Activated naive CD4-positive, alpha-beta T cell treated with anti-CD3 and anti-CD28 coated beads for 36 hours (primary cell): ENCODE measurements at places on chromosomes 1 and 21.

GRCh38 chr1:175725684-175726083 is 17.7 kb downstream of the TNR start:
- H3K4me1 ChIP-seq = no peaks in the 10 kb centered on the region
- DNase-seq = peak; percentile 45
- H3K36me3 ChIP-seq = no peaks in the 10 kb centered on the region
- H3K27me3 ChIP-seq = peaks cover 10% of the 10 kb centered on the region

GRCh38 chr1:184705271-184705670 is 49.4 kb downstream of the EDEM3 start:
- H3K4me3 ChIP-seq = no peak overlapping the region
- no peaks in the 10 kb centered on the region for H3K4me1 ChIP-seq
- peaks cover 26% of the 10 kb centered on the region for H3K36me3 ChIP-seq
- H3K27me3 ChIP-seq = no peaks in the 10 kb centered on the region
- no peak overlapping the region for H3K27ac ChIP-seq

GRCh38 chr1:114462341-114462740 is 48.7 kb downstream of the TRIM33 start:
- peaks cover 21% of the 10 kb centered on the region for H3K4me1 ChIP-seq
- H3K27ac ChIP-seq = no peak overlapping the region
- peaks cover 17% of the 10 kb centered on the region for H3K36me3 ChIP-seq
- H3K4me3 ChIP-seq = no peak overlapping the region
- no peaks in the 10 kb centered on the region for H3K27me3 ChIP-seq
- DNase-seq = no peak

GRCh38 chr1:82806133-82806532 is 1005.4 kb downstream of the ADGRL2 start:
- no peaks in the 10 kb centered on the region for H3K4me1 ChIP-seq
- peaks cover 3% of the 10 kb centered on the region for H3K27me3 ChIP-seq
- DNase-seq = no peak
- no peaks in the 10 kb centered on the region for H3K36me3 ChIP-seq
- H3K4me3 ChIP-seq = no peak overlapping the region

DNA sequence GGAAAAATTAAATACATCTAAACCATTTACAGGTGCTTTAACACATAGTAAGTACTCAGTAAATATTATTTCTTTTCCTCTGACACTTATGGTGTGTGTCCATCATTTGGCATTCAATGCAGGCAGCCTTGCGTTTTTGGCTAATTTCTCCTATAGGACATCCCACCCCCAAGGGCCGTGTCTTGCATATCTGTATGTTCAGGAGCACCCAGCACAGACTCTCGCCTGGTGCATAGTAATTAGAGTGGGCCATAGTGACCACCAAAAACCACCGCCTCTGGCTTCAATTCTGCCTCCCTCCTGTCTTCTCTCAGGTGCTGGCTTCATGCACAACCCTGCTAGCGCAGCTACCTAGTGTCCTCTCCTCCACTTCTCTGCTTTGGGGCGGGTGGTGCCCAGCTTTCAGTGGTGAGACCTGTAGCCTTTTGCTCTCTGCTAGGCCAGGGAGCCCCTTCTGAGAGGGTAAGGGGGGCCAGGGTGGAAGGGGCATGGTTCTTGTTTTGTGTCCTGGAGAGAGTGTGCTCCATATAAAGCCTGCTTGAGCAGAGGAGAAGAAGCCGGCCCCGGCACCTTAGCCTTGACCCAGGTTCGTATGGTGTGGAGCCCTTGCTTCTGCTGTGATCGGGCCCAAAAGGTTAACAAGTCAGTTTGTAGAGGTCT is 33.4 kb downstream of the BATF3 start:
- peaks cover 9% of the 10 kb centered on the region for H3K4me1 ChIP-seq
- DNase-seq = no peak
- no peaks in the 10 kb centered on the region for H3K36me3 ChIP-seq
- peaks cover 12% of the 10 kb centered on the region for H3K27me3 ChIP-seq

DNA sequence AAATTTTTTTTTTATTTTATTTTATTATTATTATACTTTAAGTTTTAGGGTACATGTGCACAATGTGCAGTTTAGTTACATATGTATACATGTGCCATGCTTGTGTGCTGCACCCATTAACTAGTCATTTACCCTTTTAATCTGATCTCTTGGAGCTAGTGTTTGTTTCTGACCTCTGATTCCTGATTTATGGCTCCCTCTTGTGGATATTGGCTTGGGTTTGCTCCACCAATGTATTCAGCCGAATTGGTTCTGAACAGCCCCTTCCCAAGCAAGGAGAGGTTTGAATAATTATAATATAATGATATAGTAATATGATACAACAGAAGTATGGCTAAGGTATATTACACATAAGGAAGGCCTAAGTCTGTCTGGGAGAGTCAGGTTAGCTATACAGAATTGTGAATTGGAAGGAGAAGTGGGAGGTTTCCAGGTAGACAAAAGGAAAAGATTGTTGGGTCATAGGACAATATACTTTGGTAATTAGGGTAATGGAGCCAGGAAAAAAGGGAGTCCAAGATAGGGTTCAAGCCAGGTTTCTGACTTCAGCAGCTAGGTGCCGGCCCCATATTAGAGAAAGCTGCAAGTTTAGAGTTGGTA is 53.1 kb upstream of the HMCN1 start:
- H3K36me3 ChIP-seq = no peaks in the 10 kb centered on the region
- H3K27me3 ChIP-seq = no peaks in the 10 kb centered on the region
- H3K27ac ChIP-seq = no peak overlapping the region
- DNase-seq = peak; percentile 42

GRCh38 chr1:114819869-114820268 is 34.8 kb upstream of the SYCP1 start:
- no peak overlapping the region for H3K27ac ChIP-seq
- no peaks in the 10 kb centered on the region for H3K4me1 ChIP-seq
- peaks cover 9% of the 10 kb centered on the region for H3K27me3 ChIP-seq
- no peak for DNase-seq
- peaks cover 3% of the 10 kb centered on the region for H3K36me3 ChIP-seq

DNA sequence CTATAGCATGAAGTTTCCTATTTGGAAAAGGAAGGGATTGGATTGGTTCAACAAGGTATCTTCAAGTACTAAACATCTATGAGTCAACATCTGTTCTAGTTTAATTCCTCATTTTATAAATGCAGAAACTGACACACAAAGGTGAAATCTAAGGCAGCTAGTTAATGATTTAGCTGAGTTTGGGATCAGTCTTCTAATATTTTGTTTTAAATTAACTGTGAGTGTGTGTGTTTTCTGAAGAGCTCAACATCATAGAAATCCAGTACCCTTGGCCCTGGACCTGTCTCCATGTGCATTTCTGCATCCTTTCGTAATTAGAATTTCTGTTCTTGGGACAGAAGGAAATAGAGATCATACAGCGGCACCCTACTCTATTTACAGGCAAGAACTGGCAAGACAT is 105.9 kb downstream of the RGS2 start:
- no peaks in the 10 kb centered on the region for H3K27me3 ChIP-seq
- H3K4me3 ChIP-seq = no peak overlapping the region
- DNase-seq = no peak
- no peaks in the 10 kb centered on the region for H3K4me1 ChIP-seq

- H3K4me1 ChIP-seq = peaks cover 11% of the 10 kb centered on the region
- no peaks in the 10 kb centered on the region for H3K36me3 ChIP-seq
- no peak for DNase-seq
- no peak overlapping the region for H3K4me3 ChIP-seq
- peaks cover 7% of the 10 kb centered on the region for H3K27me3 ChIP-seq
Measured at GRCh38 chr1:224506141-224506814, 71.7 kb upstream of the WDR26 start.

DNA sequence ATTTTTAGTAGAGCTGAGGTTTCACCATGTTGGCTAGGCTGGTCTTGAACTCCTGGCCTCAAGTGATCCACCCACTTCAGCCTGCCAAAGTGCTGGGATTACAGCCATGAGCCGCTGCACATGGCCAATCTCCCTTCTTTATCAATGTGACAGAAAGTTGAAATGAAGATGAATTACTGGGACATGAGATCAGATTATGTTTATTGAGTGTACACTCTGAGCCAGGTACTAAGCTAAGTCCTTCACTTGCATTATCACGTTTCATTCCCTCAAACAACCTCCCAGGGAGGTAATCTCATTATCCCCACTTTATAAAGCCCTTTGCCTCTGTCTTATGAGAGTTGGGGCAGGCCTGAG is 6.3 kb upstream of the CHI3L2 start:
- H3K4me1 ChIP-seq = peaks cover 94% of the 10 kb centered on the region
- no peak for DNase-seq
- H3K27me3 ChIP-seq = no peaks in the 10 kb centered on the region
- peak overlapping the region; percentile 1 for H3K4me3 ChIP-seq
